ENCODE measurements at places on chromosomes 1 and 21.

DNA sequence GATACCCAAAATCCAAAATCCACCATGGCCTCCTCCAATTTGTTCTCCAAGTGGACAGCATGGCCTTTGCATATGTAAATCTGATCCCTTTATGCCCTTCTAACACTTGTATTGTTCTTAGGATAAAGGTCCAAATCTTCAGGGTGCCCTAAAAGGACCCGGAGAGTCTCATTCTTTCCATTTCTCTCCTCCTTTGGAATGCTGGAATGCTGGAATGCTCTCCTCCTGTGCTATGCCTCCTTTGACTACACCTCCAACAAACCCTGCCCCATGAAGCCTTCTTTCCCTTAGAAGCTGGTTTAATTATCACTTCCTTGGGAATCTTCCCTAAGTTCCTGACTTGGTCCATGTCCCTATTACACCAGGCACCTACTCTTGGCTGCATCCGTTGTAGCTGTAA lies 484.8 kb upstream of the RUNX1 start:
- no peak for DNase-seq

DNA sequence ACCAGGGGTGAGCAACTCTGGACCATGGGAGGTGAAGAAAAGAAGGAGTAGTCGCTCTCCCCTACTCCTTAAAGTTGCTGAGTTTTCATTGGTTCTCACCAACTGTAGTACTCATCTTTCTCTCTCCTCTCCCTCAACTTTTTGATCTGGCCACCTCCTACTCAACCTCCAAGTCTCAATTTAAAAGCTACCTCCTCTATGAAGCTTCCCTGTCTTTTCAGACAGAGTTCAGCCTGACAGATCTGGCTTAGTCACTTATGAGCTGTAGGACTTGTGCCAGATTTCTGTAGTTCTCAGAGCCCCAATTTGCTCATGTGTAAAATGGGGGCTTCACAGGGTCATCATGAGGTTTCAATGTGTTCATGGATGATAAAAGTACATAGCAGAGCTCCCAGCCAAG lies 34.5 kb upstream of the HTR1D start:
- DNase-seq, result no peak

DNA sequence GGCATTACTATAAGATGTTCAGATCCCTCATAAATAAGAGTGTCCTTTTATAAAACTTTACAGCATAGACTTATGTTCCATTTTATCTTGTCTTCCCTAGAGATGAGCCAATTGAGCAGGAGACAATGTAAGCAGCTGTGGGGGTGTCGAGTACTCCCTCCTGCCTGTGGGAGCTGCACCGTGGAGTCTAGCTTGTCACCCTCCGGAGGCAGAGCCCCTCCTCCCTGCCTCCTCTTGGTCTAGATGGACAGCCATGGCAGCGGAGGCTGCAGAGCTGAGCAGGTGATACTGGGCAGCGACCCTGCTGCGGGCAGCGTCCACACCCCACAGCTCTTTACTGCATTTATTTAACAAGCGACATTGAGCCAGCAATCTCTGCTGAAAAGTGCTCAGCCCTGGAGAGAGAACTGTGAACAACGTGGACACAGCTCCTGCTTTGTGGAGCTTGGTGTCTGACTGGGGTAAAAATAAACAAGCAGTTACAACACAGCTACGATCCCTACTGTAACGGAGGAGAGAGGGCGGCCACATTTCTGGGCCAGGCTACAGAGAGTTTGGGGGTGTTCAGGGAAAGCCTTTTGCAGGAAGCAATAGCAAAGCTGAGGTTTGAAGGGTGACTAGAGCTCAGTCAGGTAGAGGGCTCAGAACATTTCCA lies 12.8 kb upstream of the KIF21B start:
- DNase-seq, result no peak

DNA sequence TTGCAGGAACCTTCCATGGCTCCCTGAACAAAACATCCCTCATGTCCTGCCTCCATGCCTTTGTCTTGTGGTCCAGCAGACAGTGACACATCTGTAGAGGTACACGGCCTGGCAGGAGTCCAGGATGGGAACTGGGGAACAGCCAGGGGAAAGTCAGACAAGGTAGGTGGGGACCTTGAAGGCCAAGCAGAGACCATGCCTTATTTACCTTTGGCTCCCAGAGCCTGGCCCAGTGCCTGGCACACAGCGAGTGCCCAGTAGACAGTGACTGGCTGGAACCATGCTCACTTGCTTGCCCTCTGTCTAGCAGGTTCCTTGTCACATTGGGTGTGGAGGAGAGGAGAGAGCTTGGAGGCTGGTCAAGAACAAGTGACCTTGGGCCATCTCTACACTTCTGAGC lies 81.0 kb downstream of the BCAR3 start:
- no peak for DNase-seq

GRCh38 chr1:206004826-206005225 lies 1.6 kb upstream of the RAB7B start:
- no peak for DNase-seq

- DNase-seq, result no peak
Observed at GRCh38 chr1:22808676-22809483, 98.2 kb downstream of the EPHB2 start.

DNA sequence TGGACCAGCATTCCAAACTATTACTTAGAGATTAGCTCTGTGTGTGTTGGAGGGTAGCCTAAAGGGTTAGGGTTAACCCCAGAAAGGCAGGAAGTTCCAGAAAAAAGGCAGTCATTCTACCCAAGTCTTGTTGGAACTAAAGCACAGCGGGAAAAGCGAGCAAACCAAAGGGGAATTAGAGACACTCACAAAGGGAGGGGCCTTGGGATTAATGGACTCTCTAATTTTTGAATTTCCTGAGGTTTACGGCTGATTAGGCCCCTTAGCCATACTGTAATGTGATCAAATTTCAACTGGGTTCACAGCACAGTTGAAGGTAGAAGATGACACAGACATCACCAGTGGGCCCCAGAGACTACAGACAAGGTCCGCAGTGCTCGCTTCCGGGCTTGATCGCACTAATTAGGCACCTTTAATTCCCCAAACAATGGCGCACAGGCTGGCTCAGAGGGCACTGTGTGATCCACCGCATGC lies 28.3 kb downstream of the CAPZB start:
- DNase-seq, result no peak
